ENCODE measurements at places on chromosomes 1 and 21. TPM values are rescaled to one million over a fixed set of nuclear protein-coding genes. Genes with fewer than 3 reads are reported as not detected.

- DNase-seq: no peak
Observed at GRCh38 chr1:204307334-204307883, 52.3 kb downstream of the PLEKHA6 start.

DNA sequence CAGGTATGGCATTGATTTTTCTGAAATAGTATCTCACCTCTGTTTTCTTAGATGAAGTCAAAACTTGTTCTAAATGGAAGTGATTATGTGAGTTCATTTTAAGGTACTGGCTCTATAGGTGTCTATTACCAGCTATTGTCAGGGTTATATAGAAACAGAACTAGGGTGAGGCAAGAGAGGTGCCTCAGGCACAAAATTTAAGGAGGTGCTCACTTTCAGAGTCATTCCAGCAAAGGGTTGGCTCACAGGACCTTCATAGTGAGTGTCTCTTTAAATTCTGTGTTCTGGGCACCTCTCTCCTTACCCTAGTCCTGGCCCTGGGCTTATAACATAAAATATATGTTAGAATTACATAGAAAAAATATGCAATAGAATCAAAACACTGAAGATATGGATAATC lies 49.3 kb downstream of the KIAA0319L start:
- no peak for DNase-seq

DNA sequence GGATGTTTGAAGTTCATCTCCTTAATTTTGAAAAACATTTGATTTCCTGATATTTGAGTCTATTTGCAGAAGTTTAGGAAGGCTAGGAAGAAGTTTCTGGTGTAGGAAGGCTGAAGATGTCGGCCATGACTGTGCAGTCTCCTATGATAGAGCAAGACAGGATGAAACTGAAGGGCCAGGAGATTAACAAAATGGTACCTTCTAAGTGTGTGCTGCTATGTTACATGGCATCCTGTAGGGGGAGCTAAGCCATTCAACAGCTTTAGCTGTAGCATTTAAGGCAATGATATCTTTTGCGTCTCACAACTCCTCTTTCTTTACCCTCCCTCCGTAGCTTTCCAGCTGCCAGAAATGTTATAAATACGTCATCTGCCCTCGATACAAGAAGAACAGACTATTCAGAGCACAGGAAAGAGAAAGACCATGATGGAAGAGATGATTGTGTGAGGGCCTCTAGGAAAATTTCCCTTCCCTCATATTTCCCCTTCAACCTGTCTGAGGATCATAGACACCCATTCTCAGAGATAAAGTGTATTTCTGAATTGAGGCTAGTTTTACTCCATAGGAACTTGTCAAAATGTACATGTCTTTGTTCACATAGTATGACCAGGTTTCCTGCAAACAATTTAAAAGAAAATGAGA lies 61.1 kb downstream of the XCL1 start:
- DNase-seq: no peak

LCE2A gene
- not detected for total RNA-seq

GRCh38 chr1:160361814-160362167 lies 5.1 kb upstream of the NHLH1 start:
- DNase-seq: no peak

RHCE gene
- total RNA-seq: 2.4 TPM

UBXN11 gene
- total RNA-seq: 18.6 TPM

All from hematopoietic multipotent progenitor cell (in vitro differentiated cells).